ENCODE measurements at places on chromosomes 12 and 14. TPM values are rescaled to one million over a fixed set of nuclear protein-coding genes. Genes with fewer than 3 reads are reported as not detected.

GRCh38 chr14:54797986-54798385 lies 104.6 kb downstream of the GCH1 start:
- no peak overlapping the region for H3K4me3 ChIP-seq
- no peak overlapping the region for H3K27ac ChIP-seq

DNA sequence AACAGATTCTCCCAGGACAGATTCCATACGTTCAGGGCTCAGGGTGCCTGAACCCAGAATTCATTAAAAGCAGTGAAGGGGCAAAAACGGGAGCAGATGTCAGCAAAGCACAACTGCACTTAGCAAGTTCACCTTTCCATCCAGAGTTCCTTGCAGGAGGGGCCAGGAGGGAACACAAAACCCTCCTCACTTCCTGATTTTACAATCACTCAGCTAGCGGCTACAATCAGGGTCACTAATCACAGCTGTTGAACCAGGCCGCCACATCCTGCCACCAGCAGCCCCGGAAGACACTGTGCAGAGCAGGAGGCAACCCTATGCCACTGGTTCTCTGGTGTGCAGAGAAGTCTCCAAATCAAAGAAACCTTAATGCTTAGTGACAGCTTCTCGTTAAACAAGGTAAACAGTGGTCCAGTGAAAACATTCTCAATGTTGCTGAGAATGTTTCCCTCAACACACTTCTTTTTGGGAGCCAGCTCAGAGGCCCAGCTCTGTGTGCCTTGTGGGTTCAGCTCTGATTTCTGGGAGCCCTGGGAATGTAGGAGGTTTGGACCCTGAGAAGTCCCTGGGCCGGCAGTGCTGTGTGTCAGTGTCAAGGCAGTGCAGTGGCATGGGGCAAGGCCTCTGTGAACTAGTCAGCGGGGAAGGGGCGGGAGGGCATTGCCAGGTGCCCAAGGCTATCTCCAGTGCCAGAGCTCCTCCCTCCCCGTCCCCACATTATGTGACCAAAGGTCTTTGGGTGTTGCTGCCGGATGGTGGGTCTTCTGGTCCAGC lies 54.5 kb downstream of the VCPKMT start:
- H3K36me3 ChIP-seq, result no peaks in the 10 kb centered on the region
- peak overlapping the region; percentile 82 for H3K27ac ChIP-seq
- no peaks in the 10 kb centered on the region for H3K27me3 ChIP-seq
- no peaks in the 10 kb centered on the region for H3K4me1 ChIP-seq

- H3K4me1 ChIP-seq, result no peaks in the 10 kb centered on the region
- H3K36me3 ChIP-seq, result no peaks in the 10 kb centered on the region
- H3K4me3 ChIP-seq, result no peak overlapping the region
- DNase-seq, result no peak
- no peaks in the 10 kb centered on the region for H3K27me3 ChIP-seq
Observed at GRCh38 chr14:81430235-81430634, 30.1 kb upstream of the STON2 start.

DNA sequence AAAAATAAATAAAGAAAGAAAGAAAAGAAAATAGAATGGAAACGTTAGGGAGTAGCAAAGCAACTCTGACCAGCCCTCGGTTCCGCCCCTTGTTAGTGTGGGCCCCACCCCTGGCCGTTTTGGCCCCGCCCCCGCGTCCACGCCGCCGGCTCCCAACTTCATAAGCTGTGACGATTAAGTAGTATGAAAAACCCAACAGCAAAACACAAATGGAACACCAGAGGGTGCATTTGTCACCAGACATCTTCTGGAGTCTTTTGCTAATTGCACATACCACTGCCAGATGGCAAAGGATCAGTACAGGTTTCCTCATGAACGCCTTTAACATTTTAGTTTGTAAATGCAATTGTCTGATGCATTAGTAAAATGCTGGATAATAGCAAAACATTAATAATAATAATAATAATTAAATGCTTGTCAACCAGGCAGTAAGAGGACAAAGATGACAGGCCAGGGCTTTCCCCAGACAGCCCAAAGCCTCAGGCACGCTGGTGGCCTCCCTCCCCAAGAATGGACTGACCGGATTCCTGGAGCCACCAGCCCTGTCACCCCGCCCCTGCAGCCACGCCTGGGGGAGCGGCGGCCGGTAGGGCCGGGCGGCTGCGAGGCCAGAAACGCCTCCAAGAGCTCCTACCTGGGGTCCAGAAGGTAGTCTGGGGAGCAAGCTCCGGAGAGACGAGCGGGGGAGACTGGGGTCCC lies 23.6 kb downstream of the HSP90AA1 start:
- no peak overlapping the region for H3K4me3 ChIP-seq
- DNase-seq, result peak; percentile 88
- H3K4me1 ChIP-seq, result no peaks in the 10 kb centered on the region
- no peaks in the 10 kb centered on the region for H3K27me3 ChIP-seq
- H3K27ac ChIP-seq, result peak overlapping the region; percentile 34

DNA sequence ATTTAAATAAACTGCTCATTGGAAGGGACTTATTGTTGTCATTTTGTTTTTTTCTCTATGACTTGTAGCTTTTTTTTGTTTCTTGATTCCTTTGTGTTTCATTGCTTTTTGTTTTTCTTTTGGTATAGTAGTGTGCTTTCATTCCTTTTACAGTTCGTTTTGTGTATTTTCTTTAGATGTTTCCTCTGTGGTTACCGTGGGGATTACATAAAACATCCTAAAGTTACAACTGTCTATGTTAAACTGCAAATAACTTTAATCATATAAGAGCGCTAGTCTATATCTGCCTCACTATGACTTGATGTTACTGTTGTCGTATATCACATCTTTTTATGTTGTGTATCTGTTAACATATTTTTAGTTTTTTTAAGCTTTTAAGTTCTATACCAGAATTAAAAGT lies 86.9 kb downstream of the ATF7IP start:
- no peaks in the 10 kb centered on the region for H3K27me3 ChIP-seq
- H3K4me1 ChIP-seq, result no peaks in the 10 kb centered on the region
- H3K36me3 ChIP-seq, result no peaks in the 10 kb centered on the region
- H3K27ac ChIP-seq, result no peak overlapping the region

- no peak overlapping the region for H3K4me3 ChIP-seq
- no peaks in the 10 kb centered on the region for H3K4me1 ChIP-seq
- H3K36me3 ChIP-seq, result no peaks in the 10 kb centered on the region
- no peaks in the 10 kb centered on the region for H3K27me3 ChIP-seq
Observed at GRCh38 chr12:51949342-51950030, 2.0 kb upstream of the ACVR1B start.

DNA sequence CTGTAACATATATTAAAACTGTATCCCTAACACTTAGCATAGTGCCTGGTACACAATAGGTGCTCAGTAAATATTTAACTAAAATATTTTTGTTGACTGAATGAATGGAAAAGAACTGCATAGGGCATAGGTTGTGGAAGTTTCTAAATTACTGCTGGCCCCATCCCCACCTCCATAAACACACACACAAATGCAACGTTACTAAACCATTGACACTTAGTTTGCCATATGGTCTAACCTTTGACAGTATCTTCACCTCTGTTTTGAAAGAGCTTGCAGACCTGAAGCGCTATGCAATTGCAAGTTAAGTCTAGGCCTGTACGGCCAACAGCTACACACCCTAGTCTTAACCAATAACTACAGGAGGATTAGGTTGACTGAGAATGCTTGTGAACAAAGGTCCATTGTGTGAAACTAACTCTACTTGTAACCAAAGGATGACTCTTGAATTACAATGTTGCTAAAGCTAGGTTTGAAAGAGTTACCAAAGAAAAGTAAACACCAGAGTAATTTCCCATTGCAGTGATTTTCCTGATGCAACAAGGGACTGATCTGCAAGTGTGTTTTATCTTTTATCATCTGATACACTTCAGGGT lies 924 bp upstream of the MANSC1 start:
- H3K4me3 ChIP-seq, result no peak overlapping the region
- no peaks in the 10 kb centered on the region for H3K4me1 ChIP-seq
- H3K27ac ChIP-seq, result peak overlapping the region; percentile 83
- DNase-seq, result no peak

DNA sequence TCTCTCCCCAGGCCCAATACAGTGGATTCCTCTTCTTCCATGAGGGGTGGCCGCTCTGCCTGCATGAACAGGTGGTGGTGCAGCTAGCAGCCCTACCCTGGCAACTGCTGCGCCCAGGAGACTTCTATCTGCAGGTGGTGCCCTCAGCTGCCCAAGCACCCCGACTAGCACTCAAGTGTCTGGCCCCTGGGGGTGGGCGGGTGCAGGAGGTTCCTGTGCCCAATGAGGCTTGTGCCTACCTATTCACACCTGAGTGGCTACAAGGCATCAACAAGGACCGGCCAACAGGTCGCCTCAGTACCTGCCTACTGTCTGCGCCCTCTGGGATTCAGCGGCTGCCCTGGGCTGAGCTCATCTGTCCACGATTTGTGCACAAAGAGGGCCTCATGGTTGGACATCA lies 3.8 kb downstream of the ARHGEF40 start:
- no peaks in the 10 kb centered on the region for H3K27me3 ChIP-seq
- H3K27ac ChIP-seq, result peak overlapping the region; percentile 19
- H3K36me3 ChIP-seq, result no peaks in the 10 kb centered on the region
- no peak for DNase-seq

- no peak for DNase-seq
- H3K27ac ChIP-seq, result peak overlapping the region; percentile 28
- no peaks in the 10 kb centered on the region for H3K4me1 ChIP-seq
Observed at GRCh38 chr12:50065726-50066310, 8.4 kb downstream of the ASIC1 start.

DNA sequence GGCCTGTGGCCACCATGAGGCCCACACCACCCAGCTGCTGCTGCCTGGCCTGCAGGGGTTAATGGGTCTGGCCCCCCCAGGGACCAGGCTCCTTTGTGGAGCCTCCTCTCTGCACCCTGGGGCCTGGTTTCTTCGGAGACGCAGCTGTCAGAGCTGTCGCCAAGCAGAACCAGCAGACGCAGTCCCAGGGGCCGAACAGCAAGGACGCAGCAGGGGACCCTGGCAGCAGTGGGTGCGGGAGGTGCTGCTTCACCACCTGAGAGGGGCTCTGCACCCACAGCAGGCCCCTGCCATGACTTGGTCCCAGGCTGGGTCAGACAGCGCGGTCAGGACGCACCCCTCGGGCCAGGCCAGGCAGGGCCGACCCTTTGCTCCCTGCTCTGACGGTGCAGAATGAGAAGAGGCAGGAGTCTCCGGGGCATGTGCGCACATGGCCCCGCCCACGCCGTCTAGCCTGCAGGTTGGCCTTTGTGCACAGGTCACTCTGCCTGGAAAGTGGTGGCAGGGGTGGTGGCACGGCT lies 30.5 kb downstream of the JAG2 start:
- H3K4me3 ChIP-seq, result no peak overlapping the region
- no peaks in the 10 kb centered on the region for H3K27me3 ChIP-seq
- DNase-seq, result no peak

- no peaks in the 10 kb centered on the region for H3K4me1 ChIP-seq
- no peaks in the 10 kb centered on the region for H3K27me3 ChIP-seq
- H3K27ac ChIP-seq, result no peak overlapping the region
- no peak overlapping the region for H3K4me3 ChIP-seq
Observed at GRCh38 chr14:59936145-59936544, 16.2 kb downstream of the LRRC9 start.

DNA sequence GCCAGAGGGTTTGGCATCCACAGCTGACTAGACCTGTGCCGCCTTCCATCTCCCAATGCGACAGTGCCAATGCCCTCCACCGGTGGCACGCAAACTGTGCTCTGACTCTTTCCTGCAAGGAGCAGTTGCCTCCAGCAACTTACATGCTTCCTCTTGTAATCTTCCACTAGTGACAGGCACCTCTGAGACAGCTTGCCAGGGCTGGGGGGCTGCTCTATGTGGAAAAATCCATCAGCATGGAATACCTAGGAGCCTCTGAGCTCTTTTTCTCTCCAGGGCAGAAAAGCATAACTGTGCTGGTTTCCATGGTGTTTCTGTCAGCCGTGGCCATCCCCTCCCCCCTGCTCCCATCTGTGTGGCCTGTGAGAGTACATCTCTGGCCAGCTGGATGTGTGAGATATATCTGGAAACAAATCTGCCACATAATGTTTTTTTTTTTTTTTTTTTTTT lies 110.6 kb downstream of the MYRFL start:
- no peaks in the 10 kb centered on the region for H3K36me3 ChIP-seq
- H3K4me3 ChIP-seq, result no peak overlapping the region
- H3K27me3 ChIP-seq, result no peaks in the 10 kb centered on the region
- H3K4me1 ChIP-seq, result no peaks in the 10 kb centered on the region
- H3K27ac ChIP-seq, result no peak overlapping the region
- DNase-seq, result no peak

- H3K27me3 ChIP-seq, result no peaks in the 10 kb centered on the region
- no peak for DNase-seq
- no peak overlapping the region for H3K4me3 ChIP-seq
Observed at GRCh38 chr12:91562476-91562875, 379.9 kb upstream of the DCN start.

DNA sequence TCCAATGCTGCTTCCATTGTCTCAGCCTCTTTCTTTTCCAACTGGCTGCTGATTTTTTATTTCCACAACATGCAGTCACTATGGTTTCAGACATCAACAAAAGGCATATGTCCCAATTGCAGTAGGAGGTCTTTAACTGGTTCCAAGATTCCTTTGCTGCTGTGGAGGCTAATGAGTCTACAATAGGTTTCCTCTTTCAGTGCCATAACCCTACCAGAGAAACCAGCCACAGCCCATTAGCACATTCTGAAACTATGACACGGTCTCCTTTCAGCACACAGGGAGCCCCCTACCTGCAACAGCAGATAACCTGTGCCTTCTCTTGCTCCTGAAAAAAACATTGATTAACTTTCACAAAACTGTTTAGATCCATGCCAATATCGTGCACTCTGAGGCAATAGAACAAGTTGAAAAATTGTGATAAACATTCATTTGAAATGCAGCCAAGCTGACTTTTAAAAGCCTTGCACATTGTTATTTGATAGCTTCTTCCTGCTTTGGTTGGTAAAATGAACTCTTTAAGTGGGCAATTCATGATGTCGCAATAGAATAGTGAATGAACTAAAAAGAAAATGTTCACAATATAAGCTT lies 32.4 kb downstream of the PLEKHG7 start:
- no peaks in the 10 kb centered on the region for H3K27me3 ChIP-seq
- H3K36me3 ChIP-seq, result no peaks in the 10 kb centered on the region
- H3K4me1 ChIP-seq, result no peaks in the 10 kb centered on the region
- no peak overlapping the region for H3K27ac ChIP-seq

GRCh38 chr12:118337194-118337838 lies 35.4 kb downstream of the TAOK3 start:
- H3K27ac ChIP-seq, result no peak overlapping the region
- no peaks in the 10 kb centered on the region for H3K36me3 ChIP-seq
- H3K27me3 ChIP-seq, result no peaks in the 10 kb centered on the region
- no peak overlapping the region for H3K4me3 ChIP-seq

GRCh38 chr12:402029-402389 lies 565 bp downstream of the CCDC77 start:
- peak overlapping the region; percentile 74 for H3K27ac ChIP-seq
- DNase-seq, result no peak
- H3K27me3 ChIP-seq, result no peaks in the 10 kb centered on the region

GRCh38 chr12:122374707-122375106 lies 47.8 kb downstream of the CLIP1 start:
- peak overlapping the region; percentile 90 for H3K27ac ChIP-seq
- peaks cover 4% of the 10 kb centered on the region for H3K4me1 ChIP-seq
- no peak for DNase-seq
- H3K4me3 ChIP-seq, result no peak overlapping the region
- no peaks in the 10 kb centered on the region for H3K36me3 ChIP-seq
- H3K27me3 ChIP-seq, result no peaks in the 10 kb centered on the region

TDRD9 gene
- total RNA-seq, result not detected

JPH4 gene
- 2.4 TPM for total RNA-seq

BATF gene
- 0.28 TPM for total RNA-seq

NEUROD4 gene
- not detected for total RNA-seq

ADAMTS20 gene
- not detected for total RNA-seq

FAIM2 gene
- total RNA-seq, result 1.5 TPM

KIF5A gene
- 1.2 TPM for total RNA-seq

KRT6A gene
- 48.5 TPM for total RNA-seq

HOXC10 gene
- total RNA-seq, result 12.4 TPM

SERPINA12 gene
- not detected for total RNA-seq

PPP1R1A gene
- total RNA-seq, result 3.2 TPM

MMP14 gene
- total RNA-seq, result 233 TPM

FERMT2 gene
- 201 TPM for total RNA-seq

SVOP gene
- total RNA-seq, result not detected

NOVA1 gene
- 16.8 TPM for total RNA-seq

COL2A1 gene
- total RNA-seq, result not detected

Data from uterus (tissue), 4 donors.